GM23248 (cell line): ENCODE measurements at places on chromosomes 16 and 17. TPM values are rescaled to one million over a fixed set of nuclear protein-coding genes. Genes with fewer than 3 reads are reported as not detected.

Gene ZNF385C
- total RNA-seq, result not detected in 2 replicates

DNA sequence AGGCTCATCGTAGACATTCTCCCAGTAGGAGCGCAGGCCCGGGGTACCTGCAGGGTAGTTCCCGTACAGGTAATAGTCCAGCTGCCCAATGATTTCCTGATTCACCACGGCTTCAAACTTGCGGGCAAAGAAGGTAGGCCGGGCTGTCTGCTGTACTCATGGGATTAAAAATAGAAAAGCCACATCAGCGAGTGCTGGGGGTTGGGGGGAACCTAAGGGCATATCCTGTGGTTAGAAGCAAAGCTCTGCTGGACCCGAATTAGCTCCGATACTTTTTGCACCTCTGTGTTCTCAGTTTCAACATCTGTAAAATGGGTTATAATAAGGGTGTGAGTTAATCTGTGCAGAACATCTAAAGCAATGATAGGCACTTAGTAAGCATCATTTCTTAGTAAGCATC lies 336.2 kb downstream of the XYLT1 start:
- no peak for DNase-seq

Gene CDRT15L2
- total RNA-seq, result not detected in 2 replicates

Gene NPW
- total RNA-seq, result not detected in 2 replicates

Gene NXPH3
- 0.76 and 1.4 TPM in 2 replicates for total RNA-seq

Gene ZFHX3
- 2.7 and 3.9 TPM in 2 replicates for total RNA-seq

DNA sequence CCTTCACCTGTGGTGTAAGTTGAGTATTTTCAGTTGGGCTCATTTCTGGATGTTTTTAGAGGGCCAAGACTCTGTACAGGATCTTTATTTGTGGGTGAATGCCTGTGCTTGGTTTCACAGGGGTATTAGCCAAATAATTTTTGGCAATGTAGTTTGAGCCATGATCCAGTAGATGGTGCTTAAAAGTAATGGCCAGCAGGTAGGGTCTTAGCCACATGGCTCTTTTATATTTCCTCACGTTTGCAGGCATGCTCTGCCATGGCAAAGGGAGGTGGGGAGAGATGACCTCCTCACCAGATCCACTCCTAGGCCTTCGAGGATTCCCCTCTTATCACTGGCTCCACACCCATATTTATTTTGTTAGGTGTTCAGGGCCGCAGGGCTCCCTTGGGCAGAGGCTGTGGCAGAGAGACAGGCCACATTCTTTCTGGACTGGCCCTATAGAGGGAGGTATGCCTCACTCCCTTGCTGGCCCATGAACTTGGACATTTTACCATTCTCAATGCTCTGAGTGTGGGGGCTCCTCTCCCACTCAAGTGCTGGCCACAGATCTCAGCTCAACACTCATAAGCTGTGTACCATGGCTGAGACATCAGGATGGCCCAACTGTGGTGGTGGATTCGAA lies 417.1 kb downstream of the XYLT1 start:
- DNase-seq, result no peak

- no peak for DNase-seq
Observed at GRCh38 chr16:11631214-11631613, 37.0 kb upstream of the SNN start.

- DNase-seq, result peak; percentile 81
Observed at GRCh38 chr17:17849147-17849820, 12.5 kb upstream of the SREBF1 start.

DNA sequence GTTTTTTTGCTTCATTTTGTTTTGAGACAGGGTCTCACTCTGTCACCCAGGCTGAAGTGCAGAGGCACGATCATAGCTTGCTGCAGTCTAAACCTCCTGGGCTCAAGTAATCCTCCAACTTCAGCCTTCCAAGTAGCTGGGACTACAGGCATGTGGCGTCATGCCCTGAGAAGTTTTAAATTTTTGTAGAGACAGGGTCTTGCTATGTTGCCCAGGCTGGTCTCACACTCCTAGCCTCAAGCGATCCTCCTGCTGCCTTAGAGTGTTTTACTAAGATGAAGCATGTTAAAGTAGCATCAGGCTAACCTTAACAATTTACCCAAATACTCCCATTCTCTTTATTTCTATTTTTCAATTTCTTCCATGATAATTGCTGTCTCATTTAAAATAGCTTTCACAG lies 49.2 kb upstream of the CACNG3 start:
- no peak for DNase-seq

DNA sequence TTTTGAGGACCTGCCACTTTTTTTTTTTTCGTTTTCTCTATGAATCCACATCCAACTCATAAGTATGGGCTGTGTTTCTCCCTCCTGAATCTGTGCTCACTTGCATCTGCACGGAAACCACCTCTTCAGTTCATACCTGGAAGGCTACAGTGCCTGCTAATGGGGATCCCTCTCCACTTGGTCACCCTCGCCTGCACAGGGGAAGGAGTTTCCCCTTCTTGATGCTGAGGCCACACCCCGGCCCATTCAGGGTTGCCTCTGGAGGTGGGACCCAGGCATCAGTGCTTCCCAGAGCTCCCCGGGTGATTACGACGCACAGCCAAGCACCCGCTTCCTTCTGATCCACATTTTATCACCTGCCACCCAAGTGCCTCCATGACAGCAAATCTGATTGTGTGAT lies 85.9 kb upstream of the TBC1D3K start:
- DNase-seq, result no peak

GRCh38 chr17:76032073-76032779 lies 5.1 kb upstream of the EVPL start:
- no peak for DNase-seq

Gene QPRT
- total RNA-seq, result 0.32 TPM in 1 of 2 replicates, not detected in the other

DNA sequence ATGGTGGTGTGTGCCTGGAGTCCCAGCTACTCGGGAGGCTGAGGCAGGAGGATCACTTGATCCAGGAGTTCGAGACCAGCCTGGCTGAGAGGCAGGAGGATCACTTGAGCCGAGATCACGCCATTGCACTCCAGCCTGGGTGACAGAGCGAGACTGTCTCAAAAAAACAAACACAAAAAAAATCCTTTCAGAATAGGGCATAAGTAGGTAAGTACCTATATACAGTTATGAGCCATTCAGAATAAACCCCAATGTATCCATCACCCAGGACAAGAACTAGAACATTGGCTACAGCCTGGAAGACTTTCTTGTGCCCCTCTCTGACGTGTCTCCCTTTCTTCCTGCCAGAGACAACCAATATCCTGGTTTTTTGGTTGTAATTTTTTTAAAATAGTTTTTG lies 54.3 kb downstream of the CYB5B start:
- DNase-seq, result no peak

DNA sequence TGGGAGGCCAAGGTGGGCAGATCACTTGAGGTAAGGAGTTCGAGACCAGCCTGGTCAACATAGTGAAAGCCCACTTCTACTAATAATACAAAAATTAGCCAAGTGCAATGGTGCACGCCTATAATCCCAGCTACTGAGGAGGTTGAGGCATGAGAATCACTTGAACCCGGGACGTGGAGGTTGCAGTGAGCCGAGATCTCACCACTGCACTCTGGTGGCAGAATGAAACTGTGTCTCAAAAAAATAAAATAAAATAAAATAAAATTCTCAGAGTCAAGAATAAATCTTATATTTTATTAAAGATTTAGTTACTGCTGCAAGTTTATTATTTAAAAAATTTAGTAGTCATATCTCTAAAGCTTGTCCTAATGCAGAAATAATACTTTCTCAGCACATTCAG lies 29.7 kb downstream of the ARL4D start:
- DNase-seq, result no peak

DNA sequence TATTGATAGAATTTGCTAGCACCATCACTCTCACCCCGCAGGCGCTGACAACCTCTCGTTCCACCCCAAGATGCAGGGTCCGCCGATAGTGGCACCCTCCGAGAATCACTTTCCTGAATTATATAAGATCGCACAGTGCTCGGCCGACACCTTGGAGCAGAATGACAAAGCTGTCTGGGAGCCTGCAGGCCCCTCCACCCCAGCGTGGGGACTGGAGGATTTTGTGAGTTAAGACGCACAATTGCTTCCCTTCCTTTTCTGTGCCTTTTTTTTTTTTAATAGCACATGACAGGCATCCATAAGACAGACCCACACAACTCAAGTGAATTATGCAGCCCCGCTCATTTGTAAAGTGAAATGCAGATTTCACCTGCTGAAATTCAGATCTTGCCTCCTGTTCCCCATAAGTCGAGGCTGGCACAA lies 155.3 kb downstream of the C16orf78 start:
- no peak for DNase-seq

- no peak for DNase-seq
Observed at GRCh38 chr17:82860606-82861392, 21.0 kb upstream of the ZNF750 start.
